ENCODE measurements at places on chromosomes 6 and 20. TPM values are rescaled to one million over a fixed set of nuclear protein-coding genes. Genes with fewer than 3 reads are reported as not detected.
A peak's percentile ranks its signal among the peaks of the same experiment; 100 is the strongest.

The NTSR1 gene
- total RNA-seq = 0.08 TPM

The SCGN gene
- 25.7 TPM for total RNA-seq

The GLP1R gene
- total RNA-seq = 0.52 TPM

The RHAG gene
- not detected for total RNA-seq

The CRISP2 gene
- not detected for total RNA-seq

The TMEM181 gene
- total RNA-seq = 42.0 TPM

DNA sequence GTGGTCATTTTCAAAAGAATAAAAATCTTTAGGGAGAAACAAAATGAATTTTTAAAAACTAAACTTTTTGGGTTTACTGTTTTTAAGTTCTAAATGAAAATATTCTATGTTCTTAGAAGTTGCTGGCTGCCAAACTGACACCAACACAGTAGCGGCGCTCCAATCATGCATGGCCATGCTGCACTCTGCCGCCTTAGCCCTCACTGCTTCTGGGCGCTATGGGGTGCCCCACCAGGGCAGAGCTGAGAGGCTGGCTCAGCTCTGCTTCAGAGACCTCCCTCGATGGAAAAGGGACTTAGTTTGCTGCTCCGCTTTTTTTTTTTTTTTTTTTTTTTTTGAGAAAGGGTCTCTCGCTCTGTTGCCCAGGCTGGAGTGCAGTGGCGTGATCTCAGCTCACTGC, 20.9 kb downstream of the EZR start:
- no peak for DNase-seq

DNA sequence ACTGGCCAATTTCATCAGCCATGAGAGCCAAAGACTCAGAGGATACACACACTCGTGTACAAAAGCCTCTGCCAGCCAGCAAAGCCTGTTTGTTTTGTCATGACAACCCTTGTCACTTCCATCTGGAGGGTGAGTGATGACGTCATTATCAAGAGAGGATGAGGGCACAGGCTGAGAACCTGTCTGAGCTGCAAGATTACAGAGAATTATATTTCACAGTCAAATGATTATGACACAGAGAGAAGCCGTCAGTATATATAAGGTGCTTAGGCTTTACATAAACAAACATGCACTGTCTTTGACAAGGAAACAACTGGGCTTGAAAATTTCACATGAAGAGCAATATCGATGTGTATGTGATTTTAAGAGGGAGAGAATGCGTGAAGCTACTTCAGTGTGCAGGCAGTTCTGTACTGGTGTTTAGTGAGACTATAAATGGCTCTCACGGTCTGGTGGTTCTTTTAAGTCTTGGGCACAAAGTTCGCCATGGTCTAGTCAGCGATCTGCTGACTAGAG, 36.5 kb upstream of the BCLAF1 start:
- DNase-seq = peak; percentile 38

DNA sequence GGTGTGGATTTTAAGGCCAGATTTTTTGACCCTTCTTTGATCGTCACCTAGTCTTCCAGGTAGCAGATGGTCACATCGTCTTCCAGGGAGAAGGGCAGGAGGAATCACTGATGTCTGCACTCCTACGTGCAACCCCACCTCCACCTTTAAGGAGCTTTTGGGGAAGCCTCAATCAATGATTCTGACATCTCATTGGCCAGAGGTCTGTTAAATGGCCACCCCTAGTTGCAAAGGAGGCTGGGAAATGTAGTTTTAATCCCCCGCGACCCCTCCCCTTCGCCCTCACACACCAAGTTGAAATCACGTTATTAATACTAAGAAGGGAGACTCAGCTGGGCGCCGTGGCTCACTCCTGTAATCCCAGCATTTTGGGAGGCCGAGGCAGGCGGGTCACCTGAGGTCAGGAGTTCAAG, 151.4 kb downstream of the BCAS1 start:
- DNase-seq = no peak

DNA sequence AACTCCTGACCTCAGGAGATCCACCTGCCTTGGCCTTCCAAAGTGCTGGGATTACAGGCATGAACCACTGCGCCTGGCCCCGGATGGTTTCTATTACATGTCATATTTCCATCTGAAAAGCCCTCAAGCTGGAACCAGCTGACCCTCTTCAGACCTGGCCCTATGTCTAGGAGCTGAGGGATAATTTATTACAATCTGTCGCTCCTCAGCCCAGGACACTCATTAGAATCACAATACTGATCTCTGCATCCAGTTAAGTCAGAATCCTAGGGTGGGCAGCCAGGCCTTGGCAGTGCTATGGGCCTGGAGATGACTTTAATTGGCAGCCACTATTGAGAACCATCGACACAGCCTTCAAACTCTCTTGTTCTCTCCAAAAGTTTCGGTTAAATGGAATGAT, 162.6 kb upstream of the SNX9 start:
- no peak for DNase-seq

DNA sequence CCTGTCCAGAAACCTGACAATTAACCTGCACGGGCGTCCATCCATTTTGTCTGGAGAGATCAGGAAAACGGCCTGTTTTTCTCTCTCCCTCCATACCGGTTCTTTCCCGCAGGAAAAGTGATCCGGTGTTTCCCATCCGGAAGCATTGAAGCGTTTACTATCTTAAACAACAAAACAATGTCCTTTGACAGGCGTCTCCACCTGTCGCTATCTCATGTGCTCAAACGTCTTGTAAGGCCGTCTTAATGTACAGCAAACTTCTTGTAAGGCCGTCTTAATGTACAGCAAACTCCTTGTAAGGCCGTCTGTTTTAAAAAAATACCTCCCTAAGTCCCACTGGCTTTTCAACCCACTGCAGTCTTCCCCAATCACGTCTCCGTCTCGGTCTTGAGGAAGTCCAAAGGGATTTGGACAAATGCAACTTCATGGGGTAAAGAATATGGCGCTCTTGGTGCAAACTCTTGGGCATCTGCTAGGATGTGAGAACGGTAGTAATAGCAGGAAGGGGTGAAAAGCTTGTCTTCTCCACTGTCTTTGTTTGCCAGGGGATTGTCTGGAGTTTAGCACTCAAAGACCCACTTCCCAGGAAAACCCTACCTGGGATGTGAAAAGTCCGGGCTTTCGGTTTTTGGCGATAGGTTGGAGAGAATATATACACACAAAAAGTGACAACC, 29.9 kb upstream of the TRIM27 start:
- DNase-seq = no peak

DNA sequence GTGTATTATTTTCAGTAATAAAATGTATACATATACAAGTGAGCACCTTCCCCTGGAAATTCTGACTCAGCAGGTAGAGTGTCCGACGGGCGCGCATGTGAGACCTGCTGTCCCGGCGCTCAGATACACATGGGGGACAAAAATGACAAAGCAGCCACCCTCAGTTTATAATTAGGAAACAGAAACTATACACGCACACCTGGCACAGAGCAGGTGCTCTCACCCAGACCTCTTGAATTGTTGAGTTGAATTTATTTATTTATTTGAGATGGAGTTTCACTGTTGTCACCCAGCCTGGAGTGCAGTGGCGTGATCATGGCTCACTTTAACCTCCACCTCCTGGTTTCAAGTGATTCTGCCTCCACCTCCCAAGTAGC, 180.4 kb downstream of the ZDHHC14 start:
- DNase-seq = no peak

DNA sequence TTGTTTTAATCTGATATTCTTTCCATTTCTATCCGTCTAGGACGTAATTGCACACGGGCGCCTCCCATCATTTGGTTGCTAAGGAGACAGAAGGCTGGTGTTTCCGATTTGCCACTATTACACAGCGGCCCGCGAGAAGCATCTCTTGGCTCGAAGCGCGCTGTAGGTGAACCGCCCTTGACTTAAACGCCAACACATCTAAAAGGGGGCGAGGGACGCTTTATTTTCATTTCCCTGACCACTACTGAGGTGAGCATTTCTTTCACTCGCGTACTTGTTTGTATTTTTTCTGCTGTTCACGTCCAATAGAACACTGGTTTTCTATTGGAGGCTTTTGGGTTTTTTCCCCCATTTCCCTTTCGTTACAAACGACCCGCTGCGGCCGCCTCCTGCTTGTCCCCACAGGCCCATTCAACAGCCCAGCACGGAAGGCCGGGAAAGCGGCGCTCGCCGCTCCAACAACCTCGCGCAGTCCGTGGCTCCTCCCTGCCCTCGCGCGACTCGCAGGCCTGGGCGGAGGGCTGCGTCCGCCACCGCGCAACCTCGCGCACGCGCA, 505 bp upstream of the WRNIP1 start:
- DNase-seq = peak; percentile 76
